Dermis microvascular lymphatic vessel endothelial cell (primary cell): ENCODE measurements at places on chromosomes 1 and 21. TPM values are rescaled to one million over a fixed set of nuclear protein-coding genes. Genes with fewer than 3 reads are reported as not detected.

The COL16A1 gene
- 0.26 and 0.51 TPM in 2 replicates for total RNA-seq

The REG4 gene
- not detected in 2 replicates for total RNA-seq

The BCL2L15 gene
- 0.13 TPM in 2 replicates for total RNA-seq

The CNIH3 gene
- total RNA-seq, result 1.5 and 2.1 TPM in 2 replicates

The TP53BP2 gene
- total RNA-seq, result 12.8 and 26.7 TPM in 2 replicates

The MTHFR gene
- 30.2 and 53.2 TPM in 2 replicates for total RNA-seq

The ADCY10 gene
- under 0.01 and 0.13 TPM in 2 replicates for total RNA-seq

The NBPF26 gene
- 4.0 and 4.4 TPM in 2 replicates for total RNA-seq

The OR6K3 gene
- not detected in 2 replicates for total RNA-seq

The FCGR3B gene
- not detected in 2 replicates for total RNA-seq

The SEC16B gene
- 0.39 and 1.1 TPM in 2 replicates for total RNA-seq

The GSTM2 gene
- 1.3 and 3.0 TPM in 2 replicates for total RNA-seq

The CSRP1 gene
- 88.6 and 119 TPM in 2 replicates for total RNA-seq

The S100A16 gene
- total RNA-seq, result 429 and 594 TPM in 2 replicates

The SPRR1B gene
- not detected in 2 replicates for total RNA-seq

The VCAM1 gene
- 0.90 and 2.9 TPM in 2 replicates for total RNA-seq

The HAO2 gene
- total RNA-seq, result under 0.01 TPM in 1 of 2 replicates, not detected in the other

The OLIG2 gene
- total RNA-seq, result not detected in 2 replicates

The PBX1 gene
- 0.39 and 1.0 TPM in 2 replicates for total RNA-seq

The S100A9 gene
- 0.25 and 0.90 TPM in 2 replicates for total RNA-seq

The INAVA gene
- under 0.01 TPM in 1 of 2 replicates, not detected in the other for total RNA-seq

The GFI1 gene
- total RNA-seq, result under 0.01 TPM in 1 of 2 replicates, not detected in the other

The DYRK3 gene
- 15.5 and 19.2 TPM in 2 replicates for total RNA-seq

The SELENBP1 gene
- 0.13 and 0.25 TPM in 2 replicates for total RNA-seq

The MLLT11 gene
- total RNA-seq, result 1.3 and 1.8 TPM in 2 replicates

The LCE1D gene
- not detected in 2 replicates for total RNA-seq

The ABL2 gene
- 56.6 and 67.4 TPM in 2 replicates for total RNA-seq

The GJA9 gene
- total RNA-seq, result not detected in 2 replicates

The IFI44L gene
- total RNA-seq, result 0.26 and 0.38 TPM in 2 replicates

The FGR gene
- total RNA-seq, result 0.13 and 0.25 TPM in 2 replicates

The UBIAD1 gene
- 6.9 and 15.2 TPM in 2 replicates for total RNA-seq

The SPATA17 gene
- under 0.01 and 0.13 TPM in 2 replicates for total RNA-seq

The MR1 gene
- total RNA-seq, result 1.5 and 1.9 TPM in 2 replicates

The CYB561D1 gene
- total RNA-seq, result 3.1 and 4.6 TPM in 2 replicates

The COA7 gene
- total RNA-seq, result 8.3 and 10.4 TPM in 2 replicates

The SERPINC1 gene
- 0.13 TPM in 1 of 2 replicates, not detected in the other for total RNA-seq

The TNFAIP8L2 gene
- total RNA-seq, result 0.13 TPM in 1 of 2 replicates, not detected in the other

The CLCNKB gene
- total RNA-seq, result under 0.01 TPM in 1 of 2 replicates, not detected in the other

The ABCG1 gene
- 62.9 and 141 TPM in 2 replicates for total RNA-seq

The AJAP1 gene
- total RNA-seq, result under 0.01 TPM in 1 of 2 replicates, not detected in the other

The F11R gene
- total RNA-seq, result 92.2 and 191 TPM in 2 replicates

The RAB3B gene
- total RNA-seq, result 2.1 and 4.0 TPM in 2 replicates

The SPRR3 gene
- not detected in 2 replicates for total RNA-seq

The ASH1L gene
- total RNA-seq, result 13.5 and 16.8 TPM in 2 replicates

The COL6A2 gene
- total RNA-seq, result 6.5 and 46.0 TPM in 2 replicates

The C1orf226 gene
- under 0.01 and 0.13 TPM in 2 replicates for total RNA-seq

The C1orf159 gene
- total RNA-seq, result 5.0 and 9.1 TPM in 2 replicates

The UBR4 gene
- total RNA-seq, result 74.1 and 99.1 TPM in 2 replicates

The TDRD5 gene
- 0.13 and 0.51 TPM in 2 replicates for total RNA-seq

The SMIM11 gene
- total RNA-seq, result 1.4 and 5.6 TPM in 2 replicates
